ENCODE measurements at places on chromosomes 11 and 22.

DNA sequence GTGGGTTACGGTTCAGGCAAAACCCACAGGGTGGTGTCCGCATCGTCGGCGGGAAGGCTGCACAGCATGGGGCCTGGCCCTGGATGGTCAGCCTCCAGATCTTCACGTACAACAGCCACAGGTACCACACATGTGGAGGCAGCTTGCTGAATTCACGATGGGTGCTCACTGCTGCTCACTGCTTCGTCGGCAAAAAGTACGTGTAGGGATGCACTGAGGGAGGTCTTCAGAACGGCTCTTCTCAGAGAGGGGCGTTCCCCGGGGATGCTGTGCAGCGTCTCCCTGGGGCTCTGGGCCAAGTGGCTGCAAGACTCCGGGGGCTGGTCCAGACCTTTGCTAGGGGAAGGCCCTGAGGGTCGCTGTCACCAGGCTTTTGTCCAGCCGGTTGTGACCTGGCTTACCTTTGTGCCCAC lies 1.3 kb downstream of the ACR start:
- DNase-seq, result no peak

- DNase-seq, result peak; percentile 79
Observed at GRCh38 chr11:2778630-2779498, 79.1 kb upstream of the KCNQ1OT1 start.

- DNase-seq, result peak; percentile 27
Observed at GRCh38 chr11:10941414-10941813, 83.6 kb upstream of the ZBED5 start.

DNA sequence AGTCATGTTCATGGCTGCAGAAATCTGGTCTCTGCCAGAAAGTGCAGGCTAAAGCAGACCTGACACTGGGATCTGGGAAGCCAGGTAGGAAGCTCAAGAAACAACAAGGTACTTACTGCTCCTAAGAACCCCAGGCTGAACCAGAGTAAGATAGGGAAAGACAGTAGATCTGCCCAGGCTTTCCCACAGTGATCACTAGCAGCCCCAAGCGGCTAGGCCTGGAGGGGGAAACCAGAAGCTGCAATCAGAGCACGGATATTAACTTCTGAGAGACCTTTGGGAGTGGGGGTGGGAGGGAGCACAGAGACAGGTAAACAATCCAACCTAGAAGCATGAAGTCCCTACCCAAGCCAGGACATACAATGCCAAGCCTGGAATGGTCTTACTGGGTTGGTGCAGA lies 135.2 kb upstream of the C11orf58 start:
- DNase-seq, result no peak

DNA sequence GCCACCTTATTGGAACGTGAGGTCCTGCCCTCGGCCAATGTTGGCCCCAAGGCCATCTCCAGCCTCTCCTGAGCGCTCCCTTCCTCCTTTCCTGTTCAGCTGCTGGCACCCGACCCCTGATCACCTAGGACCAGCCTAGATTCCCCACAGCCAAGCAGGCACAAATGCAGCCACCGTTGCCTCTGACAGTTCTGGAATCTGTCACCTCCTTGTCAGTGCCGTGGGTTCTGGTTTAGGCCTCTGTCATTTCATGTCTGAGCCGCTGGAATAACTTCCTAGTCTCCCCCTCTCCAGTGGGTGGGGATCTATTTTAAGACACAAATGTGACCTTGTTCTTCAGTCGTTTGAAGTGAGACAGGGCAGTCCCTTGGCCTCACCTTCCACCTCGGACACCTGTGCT lies 29.7 kb downstream of the FADS3 start:
- no peak for DNase-seq

DNA sequence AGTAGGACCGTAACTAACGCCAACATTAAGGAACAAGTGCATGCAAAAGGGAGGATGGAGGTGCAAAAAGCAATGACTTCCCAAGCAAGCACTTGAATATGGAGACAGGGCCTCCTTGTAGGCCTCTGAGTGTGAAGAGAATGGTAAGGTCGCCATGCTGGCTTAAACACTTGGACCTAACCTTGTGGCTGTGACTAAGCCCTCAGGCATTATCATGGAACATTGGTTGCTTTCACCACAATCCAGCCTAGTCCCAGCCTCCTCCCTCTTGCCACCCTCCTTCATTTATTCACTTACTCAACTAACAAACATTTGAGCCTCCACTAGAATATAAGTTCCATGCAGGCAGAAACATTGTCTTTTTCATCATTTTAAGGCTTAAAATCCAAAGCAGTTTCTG lies 11.9 kb upstream of the SYTL2 start:
- DNase-seq, result peak; percentile 42

DNA sequence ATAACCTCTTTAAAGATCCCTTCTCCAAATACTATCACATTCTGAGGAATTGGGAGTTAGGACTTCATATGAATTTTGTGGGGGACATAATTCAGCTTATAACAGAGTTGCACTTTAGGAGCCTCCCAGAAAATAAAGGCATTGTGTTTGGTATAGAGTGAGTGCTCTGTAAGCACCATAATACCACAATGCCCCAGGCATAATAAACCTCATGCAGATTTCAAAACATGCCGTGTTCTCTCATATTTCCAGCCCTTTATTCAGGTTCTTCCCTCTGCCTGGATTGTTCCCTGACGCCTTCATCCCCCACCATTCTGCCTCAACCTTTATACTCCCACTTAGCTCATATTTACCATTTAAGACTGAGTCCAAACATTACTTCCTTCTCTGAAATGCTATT lies 398.8 kb upstream of the FAT3 start:
- DNase-seq, result no peak

GRCh38 chr11:103436131-103436770 lies 327.0 kb downstream of the DYNC2H1 start:
- DNase-seq, result no peak

DNA sequence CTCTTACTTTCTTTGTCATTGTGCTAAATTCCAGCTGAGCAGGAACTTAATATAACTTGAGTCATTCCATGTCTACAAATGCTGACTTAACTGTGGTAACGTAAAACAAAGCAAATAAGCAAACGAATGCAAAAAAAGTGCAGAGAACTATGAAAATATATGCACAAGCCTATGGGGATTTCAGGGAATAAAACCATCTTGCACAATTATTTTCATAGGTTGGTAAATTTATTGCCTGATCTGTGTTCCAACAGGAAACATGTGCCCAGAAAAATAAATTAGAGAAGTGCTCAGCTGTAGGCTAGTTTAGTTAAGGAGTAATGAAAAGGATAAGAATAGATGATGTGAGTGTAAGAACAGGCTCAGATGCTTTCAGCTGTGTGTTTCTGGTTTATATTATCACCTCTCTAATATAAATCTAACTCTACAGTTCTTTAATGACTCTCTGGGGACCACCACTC lies 1169.3 kb downstream of the LRRC4C start:
- no peak for DNase-seq

DNA sequence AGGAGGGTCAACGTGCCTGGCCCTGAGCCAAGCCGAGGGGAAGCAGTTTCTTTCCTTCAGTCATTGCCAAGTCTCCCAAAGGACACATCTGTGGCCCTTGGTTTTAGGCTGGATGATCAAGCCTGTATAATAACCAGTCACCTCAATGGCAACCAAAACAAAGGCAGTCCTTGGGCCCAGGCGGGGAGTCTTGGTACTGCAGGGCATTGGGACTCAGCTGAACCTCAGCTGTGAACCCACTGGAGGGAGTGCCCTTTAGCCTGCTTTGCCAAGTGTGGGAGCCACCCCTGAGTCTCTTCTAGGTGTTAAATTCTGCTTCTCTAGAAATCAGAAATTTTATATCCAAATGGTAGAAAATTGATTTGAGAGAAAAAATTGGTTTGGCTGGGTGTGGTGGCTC lies 36.9 kb downstream of the CPT1A start:
- no peak for DNase-seq
